ENCODE measurements at places on chromosomes 2 and 18.

GRCh38 chr2:207983641-207984042, 41.7 kb downstream of the PLEKHM3 start:
- no peak for DNase-seq

DNA sequence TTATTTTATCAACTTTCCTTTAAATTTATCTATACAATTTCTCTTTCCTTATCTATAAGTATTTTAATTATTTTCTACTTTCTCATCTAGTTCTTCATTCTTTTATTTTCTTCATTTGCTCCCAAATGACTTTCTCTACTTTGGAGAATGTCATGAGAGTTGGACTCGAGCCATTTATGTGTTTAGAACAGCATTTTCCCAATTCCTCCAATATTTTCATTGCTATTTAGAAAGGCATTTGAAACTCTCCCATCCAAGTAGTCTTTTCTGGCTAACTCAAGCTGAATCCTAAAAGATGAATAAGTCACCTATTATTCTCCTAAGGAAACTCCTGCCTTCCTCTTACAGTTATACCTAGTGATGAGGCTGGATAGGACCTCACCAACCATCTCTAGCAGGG, 15.8 kb upstream of the FEZ2 start:
- no peak for DNase-seq

DNA sequence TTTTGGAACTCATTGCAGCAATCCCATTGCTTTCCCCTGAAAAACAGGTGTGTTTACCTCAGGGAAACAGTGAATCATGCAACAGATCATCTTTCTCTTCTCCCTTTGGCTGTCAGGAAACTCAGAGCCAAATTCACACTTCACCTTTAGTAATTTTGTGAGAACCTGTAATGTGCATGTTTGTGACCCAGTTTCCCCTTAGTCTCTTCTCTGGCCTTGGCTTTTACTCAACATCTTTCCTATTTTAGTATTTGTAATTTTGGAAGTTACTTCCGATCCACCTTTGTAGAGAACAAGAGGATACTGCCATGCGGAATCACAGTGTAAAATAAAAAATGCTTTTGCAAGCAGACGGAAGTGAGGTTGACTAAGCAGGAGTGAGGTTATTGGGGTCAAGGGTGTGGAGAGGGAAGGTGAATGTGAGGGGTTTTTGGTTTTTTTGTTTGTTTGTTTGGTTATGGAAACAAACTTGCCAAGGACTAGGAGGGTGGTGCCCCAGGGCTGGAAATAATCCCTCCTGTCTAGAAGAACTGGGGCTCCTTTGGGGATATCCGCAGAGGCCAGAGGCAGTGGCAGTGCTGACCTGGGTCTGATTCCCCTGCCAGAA, 14.0 kb downstream of the ASPRV1 start:
- DNase-seq: no peak

GRCh38 chr2:240774856-240775255, 45.2 kb downstream of the KIF1A start:
- no peak for DNase-seq

GRCh38 chr2:4597400-4597799, 894.0 kb downstream of the DCDC2C start:
- DNase-seq: no peak

DNA sequence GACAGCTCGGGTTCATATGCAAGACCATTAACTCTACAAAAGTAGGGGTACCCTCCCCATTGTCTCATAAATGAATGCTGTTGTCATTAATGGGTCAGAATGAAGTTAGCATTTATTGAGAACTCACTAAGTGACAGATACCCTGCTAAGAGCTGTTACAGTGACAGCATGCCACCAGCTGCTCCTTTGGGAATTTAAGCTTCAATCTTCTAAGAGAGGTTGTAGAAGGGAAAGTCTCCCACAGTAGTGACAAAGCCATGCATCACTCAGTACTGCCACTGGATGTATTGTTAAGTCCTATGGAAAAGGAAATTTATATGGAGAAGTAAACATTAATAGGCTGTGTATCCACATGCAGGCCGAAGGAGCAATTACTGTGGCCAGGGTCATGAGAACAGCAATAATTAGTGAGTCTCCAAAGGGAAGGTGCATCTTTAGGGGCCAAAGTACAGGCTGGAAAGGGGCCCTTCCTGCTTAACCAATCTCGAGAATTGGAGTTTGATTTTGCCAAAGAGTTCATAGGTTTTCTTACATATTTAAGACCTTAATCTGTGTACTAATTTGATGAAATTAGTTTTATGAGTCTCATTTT, 64.5 kb upstream of the FAM124B start:
- DNase-seq: no peak

GRCh38 chr2:33406622-33407021, 69.8 kb upstream of the RASGRP3 start:
- DNase-seq: no peak

DNA sequence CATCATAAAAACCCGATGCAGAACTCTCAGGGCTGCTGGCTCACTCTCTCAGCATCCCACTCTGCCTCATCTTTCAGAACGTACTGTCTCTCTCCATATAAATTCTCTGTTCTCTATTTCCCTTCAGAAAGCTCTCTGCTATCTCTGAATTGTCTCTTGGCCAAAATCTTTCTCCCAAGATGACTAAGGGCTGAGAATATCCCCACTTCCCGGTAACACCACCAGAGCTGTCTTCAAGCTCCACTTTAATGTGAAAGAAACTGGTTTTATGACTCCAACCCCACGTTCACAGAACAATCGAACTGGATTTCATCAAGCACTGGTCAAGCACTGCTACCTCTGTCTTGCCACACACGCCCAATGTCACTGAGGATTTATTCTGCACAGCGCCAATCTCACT, 22.4 kb downstream of the TGFBRAP1 start:
- DNase-seq: no peak

DNA sequence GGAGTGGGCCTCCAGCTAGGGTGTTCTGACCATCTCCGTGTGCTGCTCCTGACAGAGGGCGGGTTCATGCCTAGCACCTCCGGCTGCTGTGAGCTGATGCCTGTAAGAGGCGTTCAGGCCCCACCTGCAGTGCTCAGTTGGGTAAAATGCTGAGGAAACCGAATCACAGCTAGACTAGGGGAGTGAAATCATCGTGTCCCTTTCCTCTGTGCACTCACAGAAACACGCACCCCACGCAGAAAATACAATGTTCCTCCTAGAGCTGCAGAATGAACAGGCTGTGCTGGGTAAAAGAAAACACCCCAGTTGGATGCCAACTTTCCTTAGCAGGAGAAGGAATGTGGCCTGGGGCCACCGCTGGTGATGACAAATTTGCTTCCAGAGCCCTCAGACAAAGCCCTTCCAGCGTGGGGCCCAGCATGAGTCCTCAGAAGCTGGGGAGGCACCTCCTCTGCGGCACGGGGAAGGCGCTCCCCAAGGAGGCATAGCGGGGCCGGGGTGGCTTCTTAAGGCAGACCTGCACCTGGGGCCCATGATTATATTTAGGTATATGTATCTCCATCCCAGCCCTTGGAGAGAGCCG, 16.3 kb upstream of the ARHGEF4 start:
- DNase-seq: no peak

DNA sequence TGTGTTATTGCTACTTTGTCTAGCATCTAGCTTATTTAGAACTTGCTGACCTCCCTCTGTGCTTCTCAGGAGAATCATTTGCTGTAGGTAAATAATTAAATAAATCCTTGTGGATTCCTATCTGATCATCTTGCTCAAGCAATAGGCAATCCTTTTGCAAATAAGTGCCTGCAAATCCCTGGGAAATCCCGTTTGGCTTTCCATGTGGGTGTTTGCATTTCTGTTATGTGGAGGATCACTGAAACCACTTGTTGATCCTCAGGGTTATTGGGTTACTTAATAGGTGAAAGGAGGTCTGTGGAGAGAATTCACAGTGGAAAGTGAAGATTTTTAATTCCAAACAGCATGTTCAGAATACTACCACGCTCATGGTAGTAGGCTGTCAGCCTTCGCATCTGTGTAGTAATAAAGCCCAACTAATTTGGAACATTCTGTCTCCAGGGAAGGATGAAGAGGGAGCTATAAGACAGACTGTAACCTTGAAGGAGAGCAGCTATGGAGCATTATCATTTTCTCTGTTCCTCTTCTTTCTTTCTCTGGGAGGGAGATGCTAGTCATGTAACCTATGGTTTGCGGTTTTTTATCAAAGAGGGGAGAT, 72.5 kb downstream of the GULP1 start:
- DNase-seq: no peak

All from cortex of kidney (tissue), 1 donor.